ENCODE measurements at places on chromosomes 2 and 18. TPM values are rescaled to one million over a fixed set of nuclear protein-coding genes. Genes with fewer than 3 reads are reported as not detected.

DNA sequence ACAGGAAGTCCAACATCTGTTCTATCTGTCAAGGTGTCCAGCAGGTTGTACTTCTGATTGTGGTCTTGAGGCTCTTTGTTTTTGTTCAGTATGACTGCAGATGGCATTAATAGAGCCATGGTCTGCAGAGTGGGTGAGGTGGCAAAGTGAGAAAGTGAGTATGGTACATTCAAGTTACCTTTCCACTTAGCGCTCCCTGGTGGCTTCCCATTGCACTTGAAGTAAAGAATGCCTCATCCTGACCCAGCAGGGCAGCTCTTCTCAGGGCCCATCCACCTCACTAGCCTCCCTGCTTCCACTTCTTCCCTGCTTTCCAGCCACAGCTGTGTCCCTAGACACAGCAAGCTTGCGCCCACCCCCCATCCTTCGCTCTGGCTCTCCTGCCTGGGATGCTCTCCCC is 148.0 kb upstream of the ALPP start:
- no peak overlapping the region for H3K27ac ChIP-seq
- H3K4me3 ChIP-seq, result no peak overlapping the region
- no peaks in the 10 kb centered on the region for H3K27me3 ChIP-seq
- H3K4me1 ChIP-seq, result peaks cover 12% of the 10 kb centered on the region

GRCh38 chr2:58916063-58916462 is 674.9 kb upstream of the FANCL start:
- no peaks in the 10 kb centered on the region for H3K27me3 ChIP-seq
- H3K4me3 ChIP-seq, result no peak overlapping the region
- H3K27ac ChIP-seq, result no peak overlapping the region
- no peaks in the 10 kb centered on the region for H3K4me1 ChIP-seq

DNA sequence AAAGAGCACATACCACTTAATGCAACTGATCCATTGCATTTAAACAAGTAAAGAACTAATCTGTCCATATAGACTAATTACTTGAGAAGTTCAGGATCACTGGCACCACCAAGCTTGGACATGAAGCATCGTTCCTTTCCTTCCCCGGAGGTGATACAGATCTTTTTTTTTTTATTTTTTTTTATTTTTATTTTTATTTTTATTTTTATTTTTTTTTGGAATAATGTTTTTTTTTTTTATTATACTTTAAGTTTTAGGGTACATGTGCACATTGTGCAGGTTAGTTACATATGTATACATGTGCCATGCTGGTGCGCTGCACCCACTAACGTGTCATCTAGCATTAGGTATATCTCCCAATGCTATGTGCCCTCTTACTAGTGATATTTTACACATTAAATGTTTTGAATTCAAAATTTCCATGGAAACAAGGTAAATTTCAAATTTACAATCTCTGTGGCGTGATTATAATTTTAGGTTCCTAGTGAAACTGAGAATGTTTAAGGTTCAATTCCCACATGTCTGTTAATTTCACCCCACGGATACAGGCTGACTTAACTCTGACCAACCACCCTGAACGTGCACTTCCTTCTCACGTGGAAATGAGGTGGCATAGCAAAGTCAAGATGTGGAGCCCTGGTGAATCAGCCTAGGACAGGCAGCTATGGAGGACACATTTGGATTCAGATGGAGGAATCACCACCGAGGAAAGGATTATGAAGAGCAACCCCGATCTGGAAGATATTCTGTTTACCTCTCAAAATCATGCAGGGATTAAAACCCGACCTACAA is 101.6 kb upstream of the THOC1 start:
- no peaks in the 10 kb centered on the region for H3K27me3 ChIP-seq
- no peaks in the 10 kb centered on the region for H3K36me3 ChIP-seq
- no peak overlapping the region for H3K4me3 ChIP-seq
- H3K27ac ChIP-seq, result no peak overlapping the region
- DNase-seq, result no peak
- H3K4me1 ChIP-seq, result peaks cover 4% of the 10 kb centered on the region

- no peaks in the 10 kb centered on the region for H3K36me3 ChIP-seq
- DNase-seq, result no peak
- H3K4me1 ChIP-seq, result no peaks in the 10 kb centered on the region
- H3K4me3 ChIP-seq, result no peak overlapping the region
- no peak overlapping the region for H3K27ac ChIP-seq
These were observed 478.1 kb upstream of the ZNF804A start for GRCh38 chr2:184119989-184120800.

DNA sequence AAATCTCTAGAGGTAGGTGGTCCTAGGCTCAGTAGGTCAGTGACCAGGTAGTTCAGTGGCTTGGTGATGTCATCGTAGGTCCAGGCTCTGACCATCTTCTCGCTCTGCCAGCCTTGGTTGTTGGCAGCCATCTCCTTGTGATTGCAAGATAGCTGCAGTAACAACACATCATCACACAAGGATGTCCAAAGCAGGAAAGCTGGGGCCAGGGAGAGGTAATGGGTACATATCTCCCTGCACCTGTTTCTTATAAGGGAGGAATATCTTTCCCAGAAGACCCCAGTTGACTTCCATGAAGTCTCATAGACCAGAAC is 60.5 kb downstream of the ANKRD44 start:
- no peak overlapping the region for H3K4me3 ChIP-seq
- H3K36me3 ChIP-seq, result no peaks in the 10 kb centered on the region
- no peaks in the 10 kb centered on the region for H3K27me3 ChIP-seq
- H3K4me1 ChIP-seq, result no peaks in the 10 kb centered on the region

GRCh38 chr2:216006164-216006663 is 7.1 kb downstream of the MREG start:
- no peak for DNase-seq
- H3K4me3 ChIP-seq, result no peak overlapping the region
- no peaks in the 10 kb centered on the region for H3K36me3 ChIP-seq
- no peak overlapping the region for H3K27ac ChIP-seq
- H3K27me3 ChIP-seq, result no peaks in the 10 kb centered on the region

DNA sequence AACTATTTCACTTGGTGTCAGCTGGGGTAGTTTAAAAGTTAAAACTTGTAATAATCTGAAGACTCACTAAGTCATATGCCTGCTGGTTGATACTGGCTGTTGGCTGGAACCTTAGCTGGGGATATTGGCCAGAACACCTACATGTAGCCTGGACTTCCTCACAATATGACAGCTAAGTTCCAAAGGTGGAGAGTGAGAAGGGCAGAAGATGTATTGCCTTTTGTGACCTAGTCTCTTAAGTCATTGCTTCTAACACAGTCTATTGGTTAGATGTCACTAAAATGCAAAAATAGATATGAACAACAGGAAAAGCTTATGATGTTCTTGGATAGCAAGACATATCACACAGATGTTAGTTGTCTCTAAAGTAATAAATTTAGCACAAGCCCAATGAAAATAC is 113.2 kb upstream of the CHAC2 start:
- H3K4me3 ChIP-seq, result no peak overlapping the region
- no peak overlapping the region for H3K27ac ChIP-seq
- no peak for DNase-seq
- no peaks in the 10 kb centered on the region for H3K27me3 ChIP-seq

- H3K4me1 ChIP-seq, result no peaks in the 10 kb centered on the region
- H3K4me3 ChIP-seq, result no peak overlapping the region
- no peaks in the 10 kb centered on the region for H3K27me3 ChIP-seq
- H3K27ac ChIP-seq, result no peak overlapping the region
These were observed 30.1 kb upstream of the PNO1 start for GRCh38 chr2:68127358-68128242.

DNA sequence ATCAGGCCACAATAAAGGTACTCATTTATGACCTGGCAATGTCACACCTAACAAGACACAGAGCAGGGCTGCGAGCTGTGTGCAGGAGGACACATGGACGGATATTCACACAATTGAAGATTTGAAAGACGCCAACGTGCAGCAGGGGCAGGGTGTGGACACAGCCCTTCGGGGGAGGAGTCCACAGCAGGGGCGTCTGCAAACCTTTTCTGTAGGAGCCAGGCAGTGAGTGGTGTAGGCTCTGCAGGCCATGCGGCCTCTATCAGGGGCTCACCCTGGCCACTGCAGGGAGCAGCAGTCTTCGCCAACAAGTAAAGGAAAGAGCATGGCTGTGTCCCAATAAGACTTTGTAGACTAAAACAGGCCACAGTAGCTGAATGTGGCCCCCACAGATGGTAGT is 125.7 kb upstream of the SNTG2 start:
- no peaks in the 10 kb centered on the region for H3K36me3 ChIP-seq
- H3K4me3 ChIP-seq, result no peak overlapping the region
- DNase-seq, result no peak

GRCh38 chr2:118048401-118048800 is 34.5 kb upstream of the CCDC93 start:
- H3K27me3 ChIP-seq, result no peaks in the 10 kb centered on the region
- no peak overlapping the region for H3K4me3 ChIP-seq
- no peak for DNase-seq
- H3K36me3 ChIP-seq, result no peaks in the 10 kb centered on the region

GRCh38 chr2:158990397-158991214 is 22.2 kb downstream of the TANC1 start:
- H3K4me3 ChIP-seq, result no peak overlapping the region
- no peak for DNase-seq
- peaks cover 4% of the 10 kb centered on the region for H3K4me1 ChIP-seq
- no peaks in the 10 kb centered on the region for H3K36me3 ChIP-seq

DNA sequence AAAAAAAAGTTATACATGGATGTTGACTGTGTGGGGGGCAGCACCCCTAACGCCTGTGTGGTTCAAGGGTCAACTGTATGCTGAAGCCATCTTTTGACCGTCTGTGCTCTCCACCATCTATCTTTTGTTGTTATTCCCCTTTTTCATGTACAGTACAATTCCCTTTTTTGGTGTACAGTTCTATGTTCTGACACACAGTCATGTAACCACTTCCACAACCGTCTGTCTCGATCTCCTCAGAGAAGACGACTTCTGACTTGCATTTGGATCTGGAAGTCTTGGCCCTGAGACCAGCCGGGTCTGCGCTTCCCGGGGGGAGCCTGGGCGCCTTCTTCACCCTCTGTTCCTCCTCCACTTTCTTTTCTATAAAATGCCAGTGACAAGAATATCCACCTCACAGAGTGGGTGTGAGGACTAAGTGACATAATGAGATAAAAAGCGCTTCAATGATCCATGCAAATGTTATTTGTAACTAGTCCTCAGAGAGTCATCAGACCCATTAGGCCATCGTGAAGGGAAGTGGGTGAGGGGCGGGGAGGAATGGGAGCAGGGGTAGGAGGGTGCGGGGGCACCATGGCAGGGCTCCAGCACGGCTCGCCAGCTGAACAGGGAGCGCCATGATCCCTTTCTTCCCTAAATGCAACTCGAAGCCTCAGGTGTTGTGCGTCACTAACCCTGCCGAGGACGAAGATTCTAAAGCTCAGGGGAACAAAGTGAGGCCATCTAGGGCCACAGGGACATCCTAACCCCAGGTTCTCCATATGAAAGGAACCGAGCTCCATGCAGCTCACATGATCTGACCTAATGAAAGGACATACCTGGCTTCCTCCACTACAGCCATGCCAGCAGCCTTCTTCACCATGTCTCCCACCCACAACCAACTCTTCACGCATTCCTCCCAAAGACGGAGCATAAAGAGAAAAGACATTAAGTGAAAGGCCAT is 16.6 kb downstream of the ADCY3 start:
- no peak for DNase-seq
- H3K4me3 ChIP-seq, result no peak overlapping the region
- H3K27ac ChIP-seq, result no peak overlapping the region
- H3K36me3 ChIP-seq, result no peaks in the 10 kb centered on the region

DNA sequence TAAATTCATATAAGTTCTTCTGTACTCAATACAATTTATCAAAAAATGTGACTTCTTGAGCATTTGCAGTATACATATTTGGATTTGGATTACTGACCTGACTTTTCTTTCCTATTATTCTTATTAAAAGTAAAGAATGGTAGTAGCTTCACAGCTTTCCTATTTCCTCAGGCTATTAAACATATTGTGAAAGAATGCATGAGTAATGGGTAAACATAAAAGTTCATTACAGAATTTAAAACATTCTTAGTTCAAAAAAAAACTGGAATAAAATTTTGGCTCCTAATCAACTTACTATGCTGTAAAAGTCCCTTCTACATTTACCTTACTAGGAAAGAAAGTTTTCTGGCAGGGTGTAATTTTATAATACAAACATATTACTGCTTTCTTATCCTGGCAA is 27.3 kb upstream of the C2orf66 start:
- no peak overlapping the region for H3K27ac ChIP-seq
- no peaks in the 10 kb centered on the region for H3K27me3 ChIP-seq
- no peak overlapping the region for H3K4me3 ChIP-seq
- no peaks in the 10 kb centered on the region for H3K36me3 ChIP-seq

DNA sequence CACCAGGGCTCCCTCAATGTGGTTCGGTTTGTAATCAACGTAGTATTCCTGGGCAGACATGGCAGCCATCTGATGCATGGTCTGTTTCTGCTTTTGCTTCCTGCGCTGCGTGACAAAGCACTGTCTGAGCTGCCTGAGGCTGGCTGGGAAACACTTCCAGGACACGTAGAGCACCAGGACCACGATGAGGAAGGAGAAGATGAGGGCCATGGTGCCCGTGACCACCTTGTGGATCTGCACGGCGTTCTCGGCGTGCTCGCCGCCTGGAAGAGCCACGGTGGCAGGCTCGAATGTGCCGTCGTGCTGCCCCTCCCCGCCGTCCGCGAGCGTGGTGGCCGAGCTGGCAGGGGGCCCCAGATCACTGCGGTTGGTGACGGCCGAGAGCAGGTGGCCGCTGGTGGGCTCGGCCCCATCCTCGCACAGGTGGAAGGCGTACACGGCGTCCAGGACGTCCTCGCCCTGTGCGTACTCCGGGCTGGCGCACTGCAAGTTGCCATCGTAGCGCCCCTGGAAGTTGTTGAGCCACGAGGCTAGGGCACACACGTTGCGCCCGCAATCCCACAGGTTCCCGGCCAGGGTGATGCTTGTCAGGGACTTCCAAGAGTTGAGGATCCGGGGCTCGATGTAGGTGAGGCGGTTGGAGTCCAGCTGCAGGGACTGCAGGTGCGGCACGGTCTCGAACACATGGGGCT is 2.1 kb downstream of the LRRTM1 start:
- no peak overlapping the region for H3K27ac ChIP-seq
- H3K4me1 ChIP-seq, result no peaks in the 10 kb centered on the region
- no peaks in the 10 kb centered on the region for H3K36me3 ChIP-seq
- peak; percentile 50 for DNase-seq
- H3K27me3 ChIP-seq, result no peaks in the 10 kb centered on the region

DNA sequence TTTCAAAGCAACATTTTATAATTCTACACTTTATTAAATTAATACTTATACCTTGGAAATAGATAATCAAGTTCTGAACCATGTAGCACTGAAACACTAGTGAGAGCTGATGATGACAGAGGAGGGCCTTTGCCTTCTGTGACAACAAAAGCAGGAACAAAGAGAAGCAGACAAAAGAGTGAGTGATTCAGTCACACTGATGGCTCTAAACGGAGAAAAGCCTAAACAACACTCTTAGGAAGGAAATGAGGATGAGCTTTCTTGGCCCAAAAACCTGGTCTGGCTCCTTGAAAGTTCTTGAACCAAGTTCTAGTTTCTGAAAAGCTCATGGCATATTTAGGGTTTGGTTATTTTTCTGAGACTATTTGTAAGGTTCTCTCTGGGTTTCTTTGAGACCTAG is 271.9 kb downstream of the DPP10 start:
- DNase-seq, result no peak
- H3K27me3 ChIP-seq, result no peaks in the 10 kb centered on the region

Gene SCYGR4
- total RNA-seq, result not detected

Gene ALPP
- total RNA-seq, result not detected

Gene VSNL1
- 0.09 TPM for total RNA-seq

Gene COLEC12
- 3.9 TPM for total RNA-seq

Gene C2orf78
- total RNA-seq, result not detected

Gene FRZB
- 2.2 TPM for total RNA-seq

Gene RAX
- not detected for total RNA-seq

Gene CELF4
- total RNA-seq, result 3.0 TPM

Gene LOXL3
- total RNA-seq, result 1.3 TPM

Gene SLC38A11
- total RNA-seq, result 2.0 TPM

Gene TUBB8B
- 0.35 TPM for total RNA-seq

Gene IL1A
- not detected for total RNA-seq

Gene FHOD3
- 0.72 TPM for total RNA-seq

Measured in pancreas (tissue), 10 donors.